ENCODE measurements at places on chromosomes 5 and 9.
A peak's percentile ranks its signal among the peaks of the same experiment; 100 is the strongest.

GRCh38 chr9:94872083-94872833 lies 145.8 kb downstream of the AOPEP start:
- no peak for DNase-seq

DNA sequence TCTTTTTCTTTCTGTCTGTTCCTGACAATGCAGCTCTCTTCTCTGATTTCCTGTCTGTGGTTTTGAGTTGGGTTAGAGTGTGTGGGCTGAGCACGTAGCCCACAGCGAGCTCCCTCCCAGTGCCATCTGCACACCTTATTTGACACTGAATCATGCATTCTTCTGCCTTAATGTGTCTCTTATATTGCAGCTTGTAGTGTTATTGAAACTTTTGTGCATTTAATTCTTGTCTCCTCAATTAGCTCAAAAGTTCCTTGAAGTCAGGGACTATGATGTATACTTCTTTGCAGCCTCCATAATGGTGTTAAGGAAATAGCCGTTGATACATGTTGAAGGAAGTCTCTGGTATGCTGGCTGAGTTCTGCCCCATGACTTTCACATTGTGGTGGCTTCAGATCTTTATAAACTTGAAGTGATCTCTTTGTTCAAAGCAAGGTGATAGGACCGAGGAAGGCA lies 576.2 kb upstream of the CLINT1 start:
- peak; percentile 3 for DNase-seq

- no peak for DNase-seq
These were observed 166.3 kb downstream of the MPDZ start for GRCh38 chr9:13113216-13113615.

- no peak for DNase-seq
These were observed 41.5 kb upstream of the NOTCH1 start for GRCh38 chr9:136587145-136587943.

DNA sequence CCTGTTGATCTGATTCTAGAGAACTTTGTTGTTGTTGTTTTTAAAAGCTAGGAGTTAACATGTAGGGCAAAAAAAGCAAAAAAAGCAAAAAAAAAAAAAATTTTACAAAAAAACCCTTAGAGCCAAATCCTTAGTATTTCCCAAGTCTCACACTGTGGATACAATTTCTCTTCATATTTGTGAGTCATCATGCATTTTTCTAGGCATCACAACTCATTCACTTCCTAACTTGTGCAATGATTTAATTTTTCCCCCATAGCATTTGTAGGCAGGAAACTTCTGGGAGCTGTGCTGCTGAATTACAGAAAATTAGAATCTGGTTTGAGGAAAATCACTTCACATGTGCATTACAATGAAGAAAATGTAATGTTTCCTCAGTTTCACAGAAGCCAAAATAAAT lies 91.9 kb downstream of the MARCHF3 start:
- no peak for DNase-seq

GRCh38 chr5:54081415-54081814 lies 229.0 kb downstream of the ARL15 start:
- DNase-seq: no peak

- no peak for DNase-seq
These were observed 7.1 kb downstream of the ZFP2 start for GRCh38 chr5:178902849-178903248.

- DNase-seq: no peak
These were observed at the start of gene TRAF1 for GRCh38 chr9:120926397-120926928. TRAF1 (minus strand) TSS chr9:120926796; CDS start chr9:120926075, 721 bp downstream.

GRCh38 chr5:131605086-131605485 lies 29.9 kb downstream of the RAPGEF6 start:
- DNase-seq: no peak

- DNase-seq: no peak
These were observed 69.6 kb downstream of the CCDC171 start for GRCh38 chr9:15622318-15622971.

DNA sequence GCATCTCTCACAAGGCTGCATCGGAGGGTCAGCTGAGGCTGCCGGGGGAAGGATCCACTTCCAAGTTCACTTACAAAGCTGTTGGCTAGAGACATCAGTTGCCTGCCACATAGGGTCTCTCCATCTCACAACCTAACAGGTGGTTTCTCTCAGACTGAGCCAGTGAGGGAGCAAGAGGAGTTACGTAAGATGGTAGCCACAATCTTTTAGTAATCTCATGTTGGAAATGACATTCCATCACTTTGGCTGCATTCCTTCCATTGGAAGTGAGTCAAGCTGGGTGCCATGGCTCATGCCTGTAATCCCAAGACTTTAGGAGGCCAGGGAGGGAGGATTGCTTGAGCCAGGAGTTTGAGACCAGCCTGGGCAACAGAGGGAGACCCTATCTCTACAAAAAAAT lies 7.4 kb upstream of the GRK6 start:
- DNase-seq: no peak

GRCh38 chr9:89780959-89781358 lies 176.1 kb downstream of the GADD45G start:
- DNase-seq: no peak

GRCh38 chr9:81598123-81598497 lies 91.2 kb downstream of the TLE1 start:
- DNase-seq: no peak

- DNase-seq: no peak
These were observed 8.3 kb downstream of the NDUFS6 start for GRCh38 chr5:1809416-1810035.

DNA sequence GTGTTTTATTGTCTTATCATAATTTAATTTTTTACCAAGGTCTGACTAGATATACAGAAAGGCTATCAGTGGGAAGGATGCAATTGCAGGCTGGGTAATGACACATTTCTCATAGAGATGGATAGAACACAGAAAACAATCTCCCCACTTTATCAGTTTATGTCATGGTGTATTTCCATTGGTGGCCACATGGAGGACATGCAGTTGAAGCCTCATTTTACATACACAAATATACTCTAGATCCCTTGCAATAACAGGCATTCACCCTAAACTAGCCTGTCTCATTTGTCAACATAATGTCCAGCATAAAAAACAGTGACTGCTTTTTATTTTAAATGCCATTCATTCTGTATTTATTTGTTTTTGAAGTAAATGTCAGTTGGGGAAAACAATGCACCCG lies 526.3 kb downstream of the GABRG2 start:
- no peak for DNase-seq

- peak; percentile 36 for DNase-seq
These were observed 55.3 kb upstream of the IL17B start for GRCh38 chr5:149434162-149435014.
